AG10803 (cell line): ENCODE measurements at places on chromosomes 3 and 15.
A peak's percentile ranks its signal among the peaks of the same experiment; 100 is the strongest.

DNA sequence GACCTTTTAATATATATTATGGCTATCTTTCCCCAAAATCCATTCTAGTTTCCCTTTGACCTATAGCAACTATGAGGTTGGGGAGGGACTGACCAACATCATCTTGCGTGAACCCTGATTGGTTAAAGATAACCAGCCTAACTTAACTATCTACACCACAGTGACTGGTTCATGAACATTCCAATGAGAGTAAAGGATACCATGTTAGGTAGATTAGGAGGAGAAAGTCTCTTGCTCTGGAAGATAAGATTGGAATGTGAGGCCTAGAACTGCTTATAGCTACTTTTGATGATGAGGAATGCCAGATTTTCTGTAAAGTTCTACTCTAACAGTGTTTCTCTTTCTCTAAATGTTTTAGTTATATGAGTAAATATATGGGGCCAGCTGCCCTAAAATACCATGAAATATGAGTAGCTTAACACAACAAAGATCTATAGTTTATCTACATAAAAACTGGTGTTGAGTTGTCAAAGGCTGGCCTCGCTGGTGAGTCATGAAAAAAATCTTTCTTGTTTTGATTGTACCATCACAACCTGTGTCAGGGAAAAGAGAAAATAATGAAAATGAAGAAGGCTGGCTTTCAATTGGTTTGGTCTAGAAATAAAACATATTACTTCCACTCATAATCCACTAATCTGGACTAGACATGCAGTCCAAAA, 481.4 kb downstream of the NSUN3 start:
- DNase-seq, result no peak

- no peak for DNase-seq
These were observed 49.1 kb downstream of the NR1I2 start for GRCh38 chr3:119831022-119831421.

- peak; percentile 45 for DNase-seq
These were observed 8.8 kb downstream of the SLC12A8 start for GRCh38 chr3:125203731-125204130.

GRCh38 chr3:111850537-111850936, 8.5 kb upstream of the PHLDB2 start:
- peak; percentile 53 for DNase-seq

DNA sequence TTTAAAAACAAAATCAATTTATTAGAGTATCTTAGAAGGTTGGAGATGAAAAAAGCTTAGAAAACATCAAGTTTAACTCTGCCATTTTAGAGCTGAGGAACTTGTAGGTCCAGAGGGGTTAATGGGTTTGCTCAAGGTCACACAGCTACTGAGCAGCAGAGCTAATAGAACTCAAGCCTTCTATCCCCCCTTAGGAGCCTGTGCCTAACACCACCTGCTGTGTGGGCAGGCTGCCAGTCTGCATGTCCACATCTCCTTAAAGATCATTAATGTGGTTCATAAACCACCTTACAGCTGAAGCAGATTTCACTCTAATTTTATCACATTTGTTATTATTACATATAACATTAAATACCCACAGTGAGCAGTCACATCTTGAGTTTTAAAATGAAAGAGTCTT, 14.1 kb upstream of the SLC35G2 start:
- no peak for DNase-seq

DNA sequence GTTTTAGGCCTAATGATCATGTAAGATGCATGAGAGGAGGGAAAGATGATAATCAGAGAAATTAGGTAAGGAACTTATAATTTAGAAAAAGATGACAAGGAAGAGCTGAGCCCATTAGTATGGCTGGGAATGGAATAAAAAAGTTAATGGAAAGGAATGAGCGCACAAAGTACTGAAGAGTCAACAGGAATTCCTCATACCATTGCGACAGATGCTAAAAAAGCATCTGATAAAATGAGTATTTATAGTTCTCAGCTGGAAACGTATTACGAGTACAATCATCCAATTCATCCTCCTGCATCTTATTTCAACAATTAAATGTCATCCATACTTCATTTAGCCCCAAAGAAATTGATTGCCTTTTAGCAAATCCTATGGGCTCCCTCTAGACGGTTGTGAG, 58.9 kb downstream of the TMCC1 start:
- no peak for DNase-seq

GRCh38 chr3:14166877-14167603, 11.4 kb downstream of the XPC start:
- no peak for DNase-seq

DNA sequence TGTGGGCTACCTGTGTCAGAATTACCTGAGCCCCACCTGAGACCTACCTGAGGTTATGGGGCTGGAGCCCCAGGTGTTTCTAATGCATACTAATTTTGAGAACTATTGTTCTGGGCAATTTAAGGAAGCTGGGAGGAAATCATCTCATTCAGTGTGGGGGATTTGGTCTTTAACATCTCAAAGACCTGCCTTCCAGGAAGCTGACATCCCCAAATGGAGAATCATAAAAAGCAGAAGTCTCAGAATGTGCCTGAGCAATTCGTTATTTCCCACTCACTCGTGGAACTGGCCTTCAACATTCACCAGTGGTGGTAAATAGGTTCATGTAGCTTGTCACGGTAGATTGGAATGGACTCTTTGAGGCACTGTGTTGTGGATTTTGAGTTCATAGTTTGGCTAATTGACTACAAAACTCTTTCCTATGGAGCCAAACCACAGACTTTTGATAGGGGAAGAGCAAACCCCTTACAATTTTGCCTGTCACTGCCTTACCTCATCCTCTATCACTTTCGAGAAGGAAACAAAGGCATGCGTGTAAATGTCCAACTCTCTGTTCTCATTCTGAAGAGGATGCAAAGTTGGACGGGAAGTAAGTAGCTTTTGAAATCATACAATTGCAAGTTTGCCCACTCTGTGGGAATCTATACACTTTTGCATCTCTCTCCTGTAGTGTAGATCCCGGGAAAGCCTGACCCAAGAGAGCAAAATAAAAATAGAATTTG, 521.0 kb upstream of the MDFIC2 start:
- no peak for DNase-seq

DNA sequence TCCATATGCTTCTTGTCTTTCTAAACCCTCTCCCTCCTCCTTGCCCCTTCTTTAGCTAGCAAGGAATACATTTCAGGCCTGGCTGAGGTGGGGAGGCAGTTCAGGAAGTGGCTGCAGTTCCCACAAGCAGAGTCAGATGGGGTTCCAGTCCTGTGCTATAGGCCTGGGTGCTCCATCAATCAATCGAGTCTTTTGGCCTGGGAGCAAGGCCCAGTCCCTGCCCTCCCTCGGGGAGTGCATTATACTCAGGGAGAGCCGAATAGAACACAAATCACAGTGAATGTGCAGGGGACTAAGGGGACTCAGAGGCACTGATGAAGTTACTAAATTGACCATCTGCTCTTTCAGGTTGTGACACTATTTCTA, 58.0 kb upstream of the HERC1 start:
- DNase-seq, result no peak

DNA sequence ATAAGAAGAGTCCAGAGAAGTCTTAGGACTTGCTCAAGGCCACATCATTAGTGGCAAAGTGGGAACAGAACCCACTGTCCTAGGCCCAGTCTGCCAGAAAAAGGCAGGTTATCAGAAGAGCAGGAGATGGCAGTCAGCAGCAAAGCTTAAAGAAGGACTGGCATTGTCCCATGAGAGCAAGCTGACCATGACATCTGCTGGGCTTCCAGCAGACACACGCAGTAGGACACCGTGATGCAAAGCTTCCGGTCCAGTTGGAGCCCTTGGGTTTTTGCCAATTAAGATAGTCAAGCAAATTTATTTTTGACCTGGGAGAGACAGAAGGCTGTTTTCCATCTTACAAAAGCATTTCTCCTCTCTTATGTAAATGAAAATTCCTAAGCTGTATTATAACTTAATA, 42.1 kb downstream of the ZBTB38 start:
- DNase-seq, result peak; percentile 79
